Activated CD4-positive, CD25-positive, alpha-beta regulatory T cell treated with anti-CD3 and anti-CD28 coated beads, Interleukin-2, amount 50 U/mL, for 72 hours (primary cell): ENCODE measurements at places on chromosomes 11 and 22.

DNA sequence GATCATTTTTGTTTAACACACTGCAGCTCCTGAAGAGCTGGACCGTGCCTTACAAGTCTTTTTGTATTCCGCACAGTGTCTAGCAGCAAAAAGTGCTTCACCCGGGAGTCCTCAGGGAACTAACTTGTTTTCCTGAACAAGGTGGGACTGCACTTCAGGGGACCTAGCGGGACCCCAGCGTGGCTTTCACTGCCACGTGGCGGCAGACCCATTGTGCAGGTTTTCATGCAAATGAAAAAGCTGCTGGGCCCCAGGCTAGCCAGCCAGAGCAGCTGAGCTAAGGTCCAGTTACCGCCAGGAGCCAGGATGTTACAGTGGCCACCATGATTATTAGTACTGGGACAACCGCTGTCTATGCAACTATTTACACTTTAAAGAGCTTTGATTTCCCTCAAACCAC, 90.6 kb downstream of the FAR1 start:
- no peak for DNase-seq

- DNase-seq: no peak
Measured at GRCh38 chr11:132452616-132453015, 1079.7 kb downstream of the OPCML start.

DNA sequence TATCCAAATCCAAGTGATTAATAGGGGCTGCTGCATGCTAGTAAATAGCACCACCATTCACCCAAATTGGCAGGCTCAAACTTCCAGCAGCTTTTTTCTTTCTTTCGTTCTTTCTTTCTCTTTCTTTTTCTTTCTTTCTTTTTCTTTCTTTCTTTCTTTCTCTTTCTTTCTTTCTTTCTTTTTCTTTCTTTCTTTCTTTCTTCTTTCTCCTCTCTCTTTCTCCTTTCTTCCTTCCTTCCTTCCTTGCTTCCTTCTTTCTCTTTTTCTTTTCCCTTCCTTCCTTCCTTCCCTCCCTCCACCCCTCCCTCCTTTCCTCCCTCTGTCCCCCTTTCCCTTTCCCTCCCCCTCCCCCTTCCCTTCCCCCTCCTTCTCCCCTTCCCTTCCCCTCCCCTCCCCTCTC, 81.5 kb downstream of the PDE3B start:
- no peak for DNase-seq

- DNase-seq: no peak
Measured at GRCh38 chr22:49188091-49188490, 639.6 kb downstream of the BRD1 start.

DNA sequence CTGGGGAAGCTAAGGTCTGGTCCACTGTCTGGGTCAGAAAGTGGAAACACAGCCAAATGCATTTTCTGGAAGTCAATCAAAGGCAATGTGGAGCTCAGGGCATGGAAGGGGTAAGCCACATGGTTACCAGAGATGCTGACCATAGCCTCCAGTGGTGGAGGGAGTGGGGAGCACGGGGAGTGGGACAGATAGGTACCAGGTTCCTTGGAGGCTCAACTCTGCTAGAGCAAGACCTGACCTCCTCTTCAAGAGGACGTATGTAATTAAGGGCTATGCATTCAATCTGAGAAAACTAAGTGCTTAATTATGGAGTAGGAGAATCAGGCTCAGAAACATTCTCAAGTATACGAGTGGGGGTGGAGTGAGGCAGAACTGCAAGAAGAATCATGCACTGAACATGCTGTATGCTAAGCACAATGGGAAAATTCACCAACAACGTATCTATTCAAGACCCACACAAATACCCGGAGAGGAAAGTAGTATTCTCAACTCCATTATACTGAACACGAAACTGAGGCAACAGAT, 65.2 kb upstream of the PHOX2A start:
- DNase-seq: no peak

DNA sequence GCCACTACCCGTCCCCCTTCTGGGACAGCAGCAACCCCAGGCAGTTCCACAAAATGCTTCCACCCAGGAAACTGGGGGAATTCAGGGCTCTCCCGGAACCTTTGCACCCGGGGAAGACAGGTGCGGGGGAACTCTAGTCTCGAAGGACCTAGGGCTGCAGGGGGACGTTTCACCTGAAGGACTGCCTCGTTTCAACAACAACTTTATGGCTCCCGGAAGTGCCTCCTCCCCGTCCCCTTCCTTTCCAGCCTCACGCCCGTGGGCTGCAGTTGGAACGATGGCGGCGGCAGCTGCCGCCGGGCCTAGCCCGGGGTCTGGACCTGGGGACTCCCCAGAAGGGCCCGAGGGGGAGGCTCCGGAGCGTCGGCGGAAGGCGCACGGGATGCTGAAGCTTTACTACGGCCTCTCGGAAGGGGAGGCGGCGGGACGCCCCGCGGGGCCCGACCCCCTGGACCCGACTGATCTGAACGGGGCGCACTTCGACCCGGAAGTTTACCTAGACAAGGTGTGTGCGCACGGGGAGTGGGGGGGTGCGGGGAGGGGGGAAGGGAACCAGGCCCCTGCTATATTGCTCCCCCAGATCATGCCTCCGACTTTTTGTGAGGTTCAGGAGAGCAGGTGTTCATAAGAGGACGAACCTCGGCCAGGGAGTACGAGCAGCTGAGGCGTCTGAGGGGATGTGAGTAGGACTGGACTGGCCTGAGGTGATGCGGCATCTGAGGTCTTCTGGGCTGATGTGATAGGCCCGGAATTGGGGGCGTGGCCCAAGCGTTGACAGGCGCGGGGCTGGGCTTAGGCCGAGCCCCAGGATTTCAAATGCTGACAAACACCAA, at the start of gene VPS51:
Gene VPS51, plus strand, starts transcription at position 241 of the 833 bp plus-strand sequence. Its CDS starts 37 bp downstream, at position 278.
- peak; percentile 85 for DNase-seq

DNA sequence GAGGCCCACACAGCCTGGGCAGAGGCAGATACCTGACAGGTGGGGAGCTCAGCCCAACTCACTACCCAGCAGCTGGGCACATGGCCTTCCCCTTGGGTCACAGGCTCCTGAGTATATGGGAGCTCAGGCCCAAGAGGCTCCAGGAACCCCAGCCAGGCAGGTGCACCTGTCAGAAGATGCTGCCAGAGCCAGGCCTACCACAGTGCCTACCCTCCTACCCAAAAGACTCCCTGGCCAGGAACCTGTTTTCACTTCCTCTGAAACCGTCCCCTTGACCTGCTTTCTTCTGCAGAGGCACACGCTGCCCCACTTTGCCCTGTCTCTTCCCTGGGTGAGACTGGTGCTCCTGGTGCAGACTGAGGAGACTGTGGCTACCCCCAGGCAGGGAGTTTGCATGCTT, 2.9 kb downstream of the CHID1 start:
- no peak for DNase-seq

DNA sequence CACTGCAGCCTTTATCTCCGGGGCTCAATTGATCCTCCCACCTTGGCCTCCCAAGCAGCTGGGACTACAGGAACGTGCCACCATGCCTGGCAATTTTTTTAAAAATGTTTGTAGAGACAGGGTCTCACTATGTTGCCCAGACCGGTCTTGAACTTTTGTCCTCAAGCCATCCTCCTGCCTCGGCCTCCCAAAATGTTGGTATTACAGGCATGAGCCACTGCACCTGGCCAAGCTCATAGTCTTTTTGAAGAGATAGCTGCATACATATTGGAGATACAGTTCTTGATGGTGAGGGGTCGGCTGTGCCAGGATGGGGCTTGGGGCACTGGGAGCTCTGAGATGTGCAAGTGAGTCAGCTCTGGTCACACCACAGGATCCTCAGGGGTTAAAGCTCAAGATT, 53.2 kb downstream of the CHRDL2 start:
- peak; percentile 4 for DNase-seq

- DNase-seq: no peak
Measured at GRCh38 chr11:121886005-121886734, 229.8 kb downstream of the BLID start.

- DNase-seq: no peak
Measured at GRCh38 chr11:43269254-43269918, 42.4 kb upstream of the API5 start.

DNA sequence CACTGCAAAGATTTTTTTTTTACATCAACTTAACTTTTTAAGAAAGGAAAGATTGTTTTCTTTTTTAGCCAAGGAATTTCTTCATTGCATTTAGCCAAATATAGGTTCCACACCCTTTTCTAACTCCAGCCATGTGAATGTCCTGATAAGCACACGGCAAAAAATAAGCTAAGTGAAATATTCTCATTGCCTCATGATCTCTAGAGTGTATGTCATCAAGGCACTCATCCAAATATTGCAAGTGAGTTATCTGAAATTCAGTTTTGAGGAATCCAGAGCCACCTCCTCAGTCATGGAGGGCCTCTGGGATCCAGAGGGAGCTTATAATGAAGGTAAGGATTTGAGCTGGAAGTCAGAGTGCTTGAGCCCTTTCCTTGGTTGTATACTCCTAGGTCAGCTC, 80.0 kb downstream of the BLID start:
- no peak for DNase-seq

DNA sequence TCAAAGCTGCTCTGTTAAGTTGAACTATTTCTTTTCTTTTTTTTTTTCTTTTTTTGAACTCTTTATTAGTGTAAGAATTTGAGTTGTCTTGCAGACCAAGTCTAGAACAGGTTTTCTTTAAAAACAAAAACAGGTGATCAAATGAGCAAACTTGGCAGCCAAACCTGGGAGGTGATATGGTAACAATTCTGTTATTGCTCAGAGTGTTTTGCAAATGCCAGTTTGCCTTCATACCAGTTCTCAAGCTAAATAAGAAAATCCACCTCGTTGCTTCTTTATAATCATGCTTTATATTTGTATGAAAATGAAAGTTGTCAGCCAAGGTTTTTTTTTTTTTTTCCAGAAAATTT, 76.9 kb downstream of the DEPDC5 start:
- DNase-seq: no peak

- DNase-seq: no peak
Measured at GRCh38 chr11:75597636-75598035, 35.6 kb downstream of the SERPINH1 start.

- no peak for DNase-seq
Measured at GRCh38 chr11:33525789-33526188, 174.8 kb downstream of the C11orf91 start.

DNA sequence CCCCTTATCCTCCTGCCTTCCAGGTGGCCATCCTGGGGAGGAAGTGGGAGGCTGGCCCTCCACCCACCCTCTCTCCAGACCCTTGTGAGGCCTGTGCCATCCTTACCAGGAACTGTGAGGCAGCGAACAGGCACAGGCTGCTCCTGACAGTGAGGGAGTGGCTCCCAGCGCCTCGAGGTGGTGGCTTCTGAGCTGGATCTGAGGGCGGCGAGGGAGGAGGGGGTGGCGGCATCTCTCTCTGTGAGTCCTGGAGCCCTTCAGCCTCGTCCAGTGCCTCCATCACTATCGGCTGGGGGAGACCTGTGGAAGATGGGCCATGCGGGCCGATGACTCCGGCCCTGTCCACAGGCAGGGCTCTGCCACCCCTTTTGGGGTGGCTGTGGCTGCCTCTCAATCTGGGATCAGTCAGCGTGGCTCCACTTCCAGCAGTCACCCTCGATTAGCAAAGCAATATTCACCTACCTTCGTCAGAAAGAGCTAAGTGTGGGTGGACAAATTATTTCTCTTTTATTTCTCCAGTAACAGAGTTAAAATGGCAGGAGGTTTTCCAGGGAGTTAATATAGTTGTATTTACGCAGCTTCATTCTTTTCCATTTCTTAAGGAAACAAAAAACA, 18.0 kb upstream of the IGSF22 start:
- DNase-seq: no peak

DNA sequence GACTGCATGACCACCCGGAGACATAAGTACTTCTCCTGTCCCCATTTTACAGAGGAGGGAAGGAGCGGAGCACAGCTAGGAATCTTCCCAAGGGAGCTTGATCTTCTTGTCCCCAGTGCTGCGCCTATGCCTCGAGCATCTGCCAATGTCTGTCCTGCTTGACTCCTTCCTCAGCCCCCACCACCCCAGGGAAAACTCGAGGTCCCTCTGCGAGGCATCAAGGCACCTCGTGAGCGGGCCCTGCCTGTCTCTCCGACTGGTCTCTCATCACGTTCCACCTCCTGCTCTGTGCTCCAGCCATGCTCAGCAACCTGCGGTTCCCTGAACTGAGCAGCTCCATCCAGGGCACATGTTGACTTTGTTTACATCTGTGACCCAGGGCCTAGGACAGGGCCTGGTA, 2.5 kb downstream of the NCF4 start:
- DNase-seq: no peak

DNA sequence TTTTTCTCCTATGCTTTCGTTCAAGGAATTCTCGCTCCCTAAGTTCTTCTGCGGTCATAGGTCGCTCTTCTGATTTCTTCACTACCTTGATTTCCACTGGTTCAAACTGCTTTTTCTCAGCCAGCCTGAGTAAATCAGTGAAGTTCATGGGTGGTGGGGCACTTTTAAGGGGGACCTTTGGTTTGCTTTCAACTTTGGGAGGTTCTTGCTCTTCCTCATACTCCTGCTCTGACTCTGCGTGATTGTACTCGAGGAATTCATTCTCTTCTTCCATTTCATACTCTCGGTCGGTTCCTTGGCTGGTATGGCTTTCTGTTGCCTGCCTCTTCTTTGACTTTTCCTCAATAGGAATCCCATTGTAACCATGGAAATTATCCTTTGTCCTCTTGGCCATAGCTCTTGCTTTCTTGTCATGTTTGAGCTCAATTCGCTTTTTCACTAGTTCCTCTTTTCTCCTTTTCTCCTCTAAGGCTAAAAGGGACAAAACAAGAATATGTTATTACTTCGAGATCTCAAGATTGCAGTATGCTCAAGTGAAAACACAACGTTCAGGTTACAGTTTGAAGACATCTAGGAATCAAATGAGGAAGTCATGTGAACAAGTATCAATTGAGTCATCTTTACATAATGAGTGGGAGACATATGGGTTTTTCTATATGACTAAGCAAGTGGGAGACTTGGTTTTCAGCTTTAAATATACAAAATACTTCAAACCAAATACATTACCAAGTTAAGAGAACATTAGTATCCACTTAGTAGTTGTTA, 16.2 kb downstream of the MISFA start:
- DNase-seq: no peak

DNA sequence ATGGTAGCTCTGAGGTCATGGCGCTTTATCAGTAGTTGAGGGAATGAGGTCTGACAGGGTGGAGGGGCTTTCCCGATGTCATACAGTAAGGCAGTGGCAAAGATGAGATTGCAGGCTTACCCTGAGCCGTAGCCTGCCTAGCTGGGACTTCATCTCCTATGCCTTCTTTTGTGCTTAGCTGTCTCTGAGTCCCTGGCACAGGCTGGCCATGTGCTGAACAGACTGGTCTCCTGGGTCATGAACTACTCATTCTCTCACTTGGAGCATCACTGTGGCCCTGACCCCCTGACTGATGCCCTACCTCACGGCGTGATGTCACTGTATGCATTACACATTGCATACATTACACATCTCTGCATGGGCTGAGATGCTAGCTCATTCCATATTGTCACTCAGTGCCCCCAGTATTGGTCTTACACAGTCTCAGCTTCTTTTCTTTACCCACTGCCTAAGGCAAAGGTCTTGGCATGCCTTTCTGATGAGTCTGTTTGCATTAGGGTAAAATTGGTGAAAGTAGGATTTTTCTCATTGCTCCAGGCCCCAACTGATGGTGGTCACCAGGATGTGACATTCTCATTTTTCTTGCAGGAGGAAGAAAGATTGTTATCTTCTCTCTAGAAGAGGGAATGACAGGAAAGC, 389.4 kb upstream of the CADM1 start:
- no peak for DNase-seq
